ENCODE measurements at places on chromosomes 7 and 10.
A peak's percentile ranks its signal among the peaks of the same experiment; 100 is the strongest.

- DNase-seq, result no peak
Measured at GRCh38 chr7:68724965-68725364, 873.3 kb upstream of the AUTS2 start.

DNA sequence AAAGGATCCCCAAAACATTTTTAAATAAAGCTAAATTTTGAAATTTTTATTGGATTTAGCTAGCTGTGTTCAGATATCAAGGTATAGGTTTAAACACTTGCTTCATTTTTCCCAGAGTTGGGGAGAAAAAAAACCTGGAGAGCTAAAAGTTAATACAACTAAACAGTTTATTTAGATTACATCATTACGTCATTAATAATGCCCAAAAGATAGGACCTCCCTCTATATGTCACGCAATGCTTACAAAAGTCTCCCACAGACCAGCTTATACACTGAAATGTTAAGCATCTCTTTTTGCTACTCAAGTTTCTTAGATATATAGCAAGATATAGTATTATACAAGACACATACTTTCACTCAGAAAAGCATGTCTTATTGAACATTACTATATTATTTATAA lies 160.0 kb upstream of the SEMA3E start:
- DNase-seq, result no peak

DNA sequence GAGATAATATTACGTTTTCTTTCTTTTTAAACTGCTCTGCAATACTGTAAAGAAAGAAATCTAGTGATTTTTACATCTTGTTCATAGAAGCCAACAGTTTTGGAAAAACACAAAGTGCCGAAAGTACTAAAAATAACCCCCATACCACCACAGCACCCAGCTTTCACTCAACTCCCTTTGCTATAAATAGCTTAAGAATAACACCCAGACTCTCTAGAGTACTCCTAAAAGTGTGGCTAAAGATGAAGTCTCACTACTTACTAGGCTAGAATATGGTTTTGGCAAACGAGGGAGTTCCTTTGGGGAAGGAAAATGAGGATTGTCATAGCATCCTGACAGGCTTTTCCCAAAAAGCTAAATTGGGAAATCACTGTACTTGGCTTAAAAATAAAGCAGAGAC lies 151.8 kb upstream of the ANK3 start:
- no peak for DNase-seq

- DNase-seq, result no peak
Measured at GRCh38 chr10:7435674-7436073, 24.8 kb upstream of the SFMBT2 start.

- no peak for DNase-seq
Measured at GRCh38 chr10:10432296-10433035, 585.2 kb upstream of the CELF2 start.

- no peak for DNase-seq
Measured at GRCh38 chr7:37782166-37782565, 66.2 kb upstream of the NME8 start.

DNA sequence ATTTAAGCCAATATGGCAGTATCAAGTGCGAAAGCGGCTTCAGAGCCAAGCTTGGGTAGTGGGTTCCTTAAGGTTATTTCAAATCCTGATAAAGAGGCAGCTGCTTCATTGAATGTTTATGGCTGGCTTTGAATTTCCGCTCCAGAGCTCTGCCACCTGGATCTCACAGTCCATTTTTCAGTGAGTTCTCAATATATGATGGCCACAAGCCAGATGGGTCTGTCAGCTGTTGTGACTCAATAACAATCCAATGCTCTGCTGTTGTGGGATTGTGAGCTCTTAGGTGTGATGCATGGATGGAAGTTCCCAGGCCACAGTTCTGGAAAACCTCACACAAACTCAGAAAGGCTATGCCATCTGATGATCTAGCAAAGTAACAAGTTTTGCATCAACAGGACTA lies 743.8 kb upstream of the LRRN3 start:
- no peak for DNase-seq

- no peak for DNase-seq
Measured at GRCh38 chr7:3078514-3078913, 34.8 kb upstream of the CARD11 start.

DNA sequence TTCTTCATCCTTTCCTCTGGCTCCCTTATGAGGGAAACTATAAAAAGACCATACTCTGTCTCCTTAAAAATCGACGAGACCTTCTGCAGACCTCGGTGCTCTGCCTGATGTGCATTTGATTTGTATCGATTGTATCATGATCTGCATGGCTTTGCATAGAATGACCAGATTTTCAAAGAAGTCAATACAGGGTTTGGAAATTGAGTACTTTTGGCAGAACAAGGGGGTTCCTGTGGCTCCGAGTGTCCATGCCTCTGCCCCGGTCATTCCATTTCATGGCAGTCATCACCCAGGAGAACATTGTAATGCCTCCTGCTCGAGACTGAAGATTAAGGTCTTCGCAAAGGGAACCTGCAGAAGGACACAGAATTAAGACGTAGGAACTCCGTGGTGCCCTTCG lies 685 bp downstream of the CASP2 start:
- DNase-seq, result no peak

GRCh38 chr7:47507522-47507921 lies 74.4 kb downstream of the TNS3 start:
- DNase-seq, result no peak

DNA sequence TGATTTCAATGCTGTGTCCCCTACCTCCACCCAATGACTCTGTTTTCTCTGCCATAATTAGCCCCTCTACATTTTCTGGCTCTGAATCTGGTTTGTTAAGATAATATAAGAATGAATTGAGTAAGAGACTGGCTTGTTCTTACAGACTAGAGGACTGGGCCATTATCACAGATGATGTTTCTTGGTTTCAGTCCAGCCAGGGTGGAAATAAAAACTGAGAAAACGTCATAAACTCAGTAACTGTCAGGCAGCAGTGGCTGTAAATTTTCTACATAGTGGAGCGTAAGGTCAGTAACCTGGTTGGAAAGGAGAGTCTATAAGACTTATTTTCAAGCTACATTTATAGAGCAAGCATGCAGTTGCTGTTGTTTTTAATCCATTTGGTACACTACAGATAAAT lies 485.4 kb downstream of the HTR7 start:
- no peak for DNase-seq

DNA sequence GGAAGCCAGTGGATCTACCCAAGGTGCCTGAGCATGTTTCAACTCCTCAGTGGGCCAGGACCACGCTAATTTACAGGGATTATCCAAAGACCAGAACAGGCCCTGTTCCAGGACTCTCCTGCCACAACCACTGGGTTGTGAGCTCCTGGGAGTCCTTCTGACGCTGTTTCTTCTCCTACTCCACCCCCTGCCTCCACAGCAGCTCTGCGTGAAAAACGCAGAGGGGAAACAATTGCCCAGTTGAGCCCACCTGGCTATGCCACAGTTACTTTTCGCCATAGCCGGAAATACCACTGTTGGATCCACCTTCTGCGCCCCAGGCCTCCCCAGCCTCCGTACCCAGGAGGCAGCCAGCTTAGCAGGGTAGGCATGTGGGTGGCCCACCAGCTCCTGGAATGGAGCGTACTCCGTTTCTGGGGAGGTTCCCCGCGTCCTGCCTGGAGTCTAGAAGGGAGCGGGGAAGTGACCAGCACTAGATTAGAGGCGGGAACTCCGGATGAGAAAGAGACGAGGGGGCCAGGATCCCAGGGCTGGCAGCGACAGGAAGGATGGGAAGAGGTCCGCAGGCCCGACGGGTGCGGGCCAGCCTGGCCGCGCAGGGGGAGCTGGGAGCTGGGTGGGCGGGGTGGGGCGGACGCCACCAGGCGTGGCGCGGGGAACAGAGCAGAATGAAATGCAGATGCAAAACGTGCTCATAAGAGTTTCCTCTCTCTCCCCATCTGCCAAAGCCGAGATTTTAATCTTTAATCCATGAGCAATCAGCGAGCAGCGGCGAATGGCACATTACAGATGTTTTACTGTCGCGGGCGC lies 32.1 kb upstream of the PAX2 start:
- no peak for DNase-seq

DNA sequence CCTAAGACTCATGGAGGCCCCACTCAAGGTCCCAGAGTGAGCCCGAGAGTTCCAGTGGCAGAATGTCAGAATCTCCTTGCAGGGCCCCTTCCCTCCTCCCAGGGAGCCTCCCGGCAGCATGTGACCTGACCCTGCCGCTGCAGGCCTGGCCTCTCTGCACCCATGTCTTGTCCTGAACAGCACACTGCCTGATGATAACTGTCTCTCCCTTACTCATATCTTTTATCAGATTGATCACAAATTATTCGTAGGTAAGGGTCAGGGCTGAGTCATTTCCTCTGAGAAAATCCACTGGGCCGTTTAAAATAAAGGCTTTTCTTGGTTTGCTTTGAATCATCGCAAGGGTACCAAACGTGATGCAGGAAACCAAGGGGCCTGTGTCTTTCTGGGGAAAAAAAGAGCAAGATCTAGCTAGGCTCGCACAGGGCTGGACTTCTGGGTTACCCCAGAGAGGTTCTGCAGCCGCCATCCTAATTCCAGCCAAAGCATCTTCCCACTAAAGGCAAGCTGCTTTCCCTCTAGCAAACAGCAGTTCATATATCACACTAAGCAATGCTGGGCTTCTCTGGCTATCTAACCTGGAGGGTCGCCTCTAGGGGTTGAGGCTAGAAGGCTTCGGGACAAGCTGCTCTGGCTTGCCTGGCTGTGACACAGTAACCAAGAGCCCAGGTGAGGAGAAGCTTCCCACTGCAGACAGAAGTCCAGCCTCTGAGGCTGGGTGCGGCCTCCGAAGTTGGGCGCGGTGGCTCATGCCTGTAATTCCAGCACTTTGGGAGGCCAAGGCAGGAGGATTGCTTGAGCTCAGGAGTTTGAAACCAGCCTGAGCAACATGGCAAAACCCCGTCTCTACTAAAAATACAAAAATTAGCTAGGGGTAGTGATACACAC lies 104.9 kb downstream of the SPDYE5 start:
- no peak for DNase-seq

DNA sequence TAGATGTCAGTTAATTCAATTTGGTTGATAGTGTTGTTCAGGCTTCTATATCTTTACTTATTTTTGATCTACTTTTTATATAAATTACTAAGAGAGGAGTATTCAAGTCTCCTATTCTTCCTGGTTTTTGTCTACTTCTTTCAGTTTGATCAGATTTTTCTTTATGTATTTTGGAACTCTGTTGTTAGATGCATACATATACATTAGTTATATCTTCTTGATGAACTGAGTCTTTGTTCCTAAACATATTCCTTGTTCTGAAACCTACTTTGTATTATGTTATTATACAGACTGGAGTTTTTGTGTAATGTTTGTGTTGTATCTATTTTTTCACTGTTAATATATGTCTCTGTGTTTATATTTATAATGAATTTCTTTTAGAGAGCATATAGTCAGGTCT lies 118.8 kb downstream of the LRMDA start:
- DNase-seq, result no peak

- DNase-seq, result no peak
Measured at GRCh38 chr7:22612776-22613175, 112.8 kb upstream of the STEAP1B start.

DNA sequence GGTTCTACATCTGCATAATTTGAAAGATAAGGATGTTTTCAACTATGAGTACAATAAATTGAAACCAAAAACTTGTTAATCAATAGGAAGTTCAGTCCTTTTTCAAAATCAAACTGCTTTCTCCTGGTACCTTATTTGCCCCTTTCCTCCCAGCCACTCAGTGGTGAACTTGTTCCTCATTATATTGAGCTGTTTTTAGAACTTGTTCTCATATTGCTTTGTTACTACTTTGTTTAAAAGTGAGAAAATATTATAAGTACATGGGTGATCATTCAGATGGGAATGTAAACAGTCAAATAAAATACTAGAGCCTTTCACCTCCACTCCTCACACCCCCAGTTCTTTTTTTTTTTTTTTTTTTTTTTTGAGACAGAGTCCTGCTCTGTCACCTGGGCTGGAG lies 17.2 kb downstream of the UBE3C start:
- no peak for DNase-seq

GRCh38 chr7:155598810-155599210 lies 45.7 kb upstream of the RBM33 start:
- DNase-seq, result peak; percentile 84

DNA sequence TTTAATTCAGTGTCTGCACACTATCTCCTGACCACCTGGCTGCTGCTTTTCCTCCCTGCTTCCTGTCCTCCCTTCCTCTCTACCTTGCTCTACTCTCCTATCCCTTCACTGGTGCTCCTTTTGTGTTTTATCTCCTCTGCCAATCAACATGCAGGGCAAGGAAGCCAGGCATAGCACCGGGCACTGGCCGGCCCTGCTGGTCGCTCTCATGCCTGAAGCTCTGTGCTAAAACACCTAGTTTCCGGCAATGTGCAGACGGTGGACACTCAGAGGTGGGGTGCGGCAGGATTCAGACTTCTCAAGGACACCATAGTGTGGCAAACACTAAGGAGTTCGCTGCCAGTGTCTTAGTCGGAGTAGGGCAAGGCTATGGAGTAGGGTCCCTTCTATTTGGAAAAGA lies 177.1 kb downstream of the PRKCQ start:
- no peak for DNase-seq

GRCh38 chr7:23787272-23787671 lies 77.3 kb downstream of the STK31 start:
- DNase-seq, result no peak

GRCh38 chr7:42690794-42691639 lies 220.9 kb downstream of the C7orf25 start:
- DNase-seq, result no peak

- no peak for DNase-seq
Measured at GRCh38 chr7:125563964-125564529, 634.4 kb upstream of the POT1 start.

GRCh38 chr7:90933984-90934383 lies 330.2 kb upstream of the FZD1 start:
- DNase-seq, result no peak

DNA sequence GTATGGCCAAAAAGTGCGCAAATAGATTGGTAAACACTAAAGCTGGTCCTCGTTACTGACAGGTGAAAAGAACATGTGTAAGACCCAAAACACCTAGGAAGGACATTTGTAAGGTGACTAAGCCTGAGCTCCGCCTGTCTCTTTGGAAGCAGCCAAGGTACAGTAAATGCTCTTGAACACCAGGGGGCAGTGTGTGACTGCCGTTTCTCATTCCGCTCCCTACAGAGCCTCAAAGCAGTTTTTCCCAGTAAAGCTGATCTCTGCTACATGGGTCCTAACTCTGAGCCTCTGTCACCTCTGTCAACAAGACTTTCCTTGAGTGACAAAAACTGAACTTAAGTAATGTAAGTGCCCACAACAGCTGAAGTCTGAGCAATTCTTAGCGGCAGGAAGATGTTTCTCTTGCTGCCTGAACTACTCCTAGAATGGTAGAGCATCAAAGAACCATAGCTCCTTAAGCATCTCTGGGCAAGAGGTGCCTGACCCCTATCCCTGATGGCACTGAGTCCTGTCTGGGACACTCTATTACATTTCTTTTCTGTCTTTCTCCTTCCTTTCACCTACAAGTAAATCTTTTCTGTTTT lies 238.0 kb upstream of the INHBA start:
- peak; percentile 26 for DNase-seq

DNA sequence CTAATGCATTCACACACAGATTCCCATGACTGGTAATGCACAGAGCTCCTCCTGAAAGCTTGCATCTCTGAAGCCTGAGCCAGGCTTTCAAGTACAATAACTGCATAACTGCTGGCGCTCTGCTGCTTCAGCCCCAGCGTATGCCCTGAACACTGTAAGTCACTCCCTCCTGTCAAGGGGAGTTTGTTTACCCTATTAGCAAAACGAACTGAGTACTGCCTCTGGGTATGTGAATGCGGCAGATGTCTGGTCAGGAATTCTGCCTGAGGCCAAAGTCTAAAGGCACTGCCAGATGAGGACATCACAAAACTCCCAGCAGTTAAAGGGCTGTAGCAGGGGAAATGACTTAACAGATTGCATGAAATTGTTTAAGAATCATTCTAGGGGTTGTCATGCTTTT lies 97.7 kb downstream of the NRCAM start:
- no peak for DNase-seq
